ENCODE measurements at places on chromosomes 2 and 18.
A peak's percentile ranks its signal among the peaks of the same experiment; 100 is the strongest.

- no peak for DNase-seq
These were observed 153.0 kb downstream of the SEPTIN10 start for GRCh38 chr2:109460553-109461324.

DNA sequence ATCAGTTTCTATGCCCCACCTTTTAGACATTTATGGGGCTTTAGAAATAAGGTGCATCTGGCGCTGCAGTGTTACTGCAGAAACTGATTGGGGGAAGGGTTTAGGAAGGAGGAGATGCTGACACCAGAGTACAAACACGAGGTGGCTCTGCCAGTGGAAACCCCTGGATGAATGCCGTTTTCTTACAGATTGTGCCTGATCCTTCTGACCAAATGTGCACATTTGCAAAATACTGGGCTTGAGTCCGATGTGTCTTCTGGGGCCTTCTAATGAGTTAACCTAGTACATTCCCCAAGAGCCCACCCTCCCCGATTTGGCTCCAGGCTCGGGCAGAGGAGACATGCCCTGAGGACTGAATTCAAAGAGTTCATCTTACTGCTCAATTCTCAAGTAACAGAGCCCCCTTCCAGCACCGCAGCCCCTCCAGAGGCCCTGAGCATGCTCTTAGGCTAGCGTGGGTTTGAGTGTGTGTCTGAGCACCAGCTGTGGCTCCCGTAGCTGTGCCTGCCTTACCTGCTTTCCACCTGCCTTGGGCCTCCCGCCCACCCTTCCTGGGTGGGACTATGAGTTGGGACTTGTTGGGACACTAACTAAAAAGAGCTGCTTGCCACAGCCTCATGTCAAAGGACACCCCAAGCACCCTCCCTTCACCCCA, 116.7 kb upstream of the COPS8 start:
- DNase-seq: no peak

DNA sequence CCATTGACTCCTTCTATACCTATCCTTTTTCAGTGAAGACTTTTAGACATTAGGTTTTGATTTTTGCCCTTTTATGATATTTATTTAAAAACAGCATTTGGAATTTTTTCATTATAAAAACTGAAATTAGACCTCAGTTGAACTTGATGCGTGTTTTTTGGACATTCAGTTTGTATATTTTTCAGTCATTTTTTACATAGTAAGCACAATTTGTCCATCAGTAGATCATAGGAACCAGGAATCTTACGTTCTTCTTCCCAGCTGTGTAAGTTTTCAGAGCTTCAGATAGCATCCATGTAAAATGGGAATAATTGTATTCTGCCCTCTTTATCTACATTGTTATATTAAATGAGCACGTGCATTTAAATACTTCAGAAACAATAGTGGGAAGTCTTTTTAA, 109.1 kb downstream of the WDSUB1 start:
- no peak for DNase-seq

DNA sequence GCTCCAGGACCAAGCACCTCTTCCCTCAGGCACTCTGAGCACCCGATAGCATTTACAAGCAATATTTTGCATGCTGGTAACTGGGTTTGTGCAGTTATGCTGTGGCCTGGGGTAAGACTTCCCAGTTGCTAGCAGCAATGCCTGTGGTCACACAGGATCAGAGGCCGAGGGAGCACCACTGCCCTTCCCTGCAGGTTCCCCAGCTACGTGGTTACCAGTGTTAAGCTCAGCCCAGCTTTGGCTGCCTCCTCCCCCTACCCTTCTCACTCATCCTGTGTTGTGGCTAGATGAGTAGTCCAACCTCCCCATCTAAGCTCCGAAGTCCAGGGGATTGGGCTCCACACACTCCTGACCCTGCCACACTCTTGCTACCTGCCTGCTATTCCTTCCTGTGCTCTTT, 141.1 kb downstream of the CELF4 start:
- DNase-seq: no peak

DNA sequence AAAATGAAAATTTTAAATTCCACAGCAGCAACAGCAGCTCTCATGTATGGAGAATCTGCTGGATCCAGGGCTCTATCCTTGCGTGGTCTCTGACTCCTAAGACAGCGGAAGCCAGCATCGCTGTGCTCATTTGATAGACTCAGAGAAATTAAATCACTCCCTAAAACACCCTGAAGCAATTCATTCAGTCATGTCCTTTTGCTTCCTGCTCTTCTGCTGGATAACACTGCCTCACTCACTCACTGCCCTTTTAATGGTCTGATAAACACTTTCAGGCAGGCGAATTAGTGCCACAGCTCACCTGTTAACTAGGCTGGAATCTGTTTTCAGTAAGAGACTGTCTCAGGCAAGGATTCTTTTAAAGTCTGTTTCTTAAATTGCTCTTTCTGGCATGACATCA, 10.0 kb downstream of the WIPF1 start:
- DNase-seq: peak; percentile 32

DNA sequence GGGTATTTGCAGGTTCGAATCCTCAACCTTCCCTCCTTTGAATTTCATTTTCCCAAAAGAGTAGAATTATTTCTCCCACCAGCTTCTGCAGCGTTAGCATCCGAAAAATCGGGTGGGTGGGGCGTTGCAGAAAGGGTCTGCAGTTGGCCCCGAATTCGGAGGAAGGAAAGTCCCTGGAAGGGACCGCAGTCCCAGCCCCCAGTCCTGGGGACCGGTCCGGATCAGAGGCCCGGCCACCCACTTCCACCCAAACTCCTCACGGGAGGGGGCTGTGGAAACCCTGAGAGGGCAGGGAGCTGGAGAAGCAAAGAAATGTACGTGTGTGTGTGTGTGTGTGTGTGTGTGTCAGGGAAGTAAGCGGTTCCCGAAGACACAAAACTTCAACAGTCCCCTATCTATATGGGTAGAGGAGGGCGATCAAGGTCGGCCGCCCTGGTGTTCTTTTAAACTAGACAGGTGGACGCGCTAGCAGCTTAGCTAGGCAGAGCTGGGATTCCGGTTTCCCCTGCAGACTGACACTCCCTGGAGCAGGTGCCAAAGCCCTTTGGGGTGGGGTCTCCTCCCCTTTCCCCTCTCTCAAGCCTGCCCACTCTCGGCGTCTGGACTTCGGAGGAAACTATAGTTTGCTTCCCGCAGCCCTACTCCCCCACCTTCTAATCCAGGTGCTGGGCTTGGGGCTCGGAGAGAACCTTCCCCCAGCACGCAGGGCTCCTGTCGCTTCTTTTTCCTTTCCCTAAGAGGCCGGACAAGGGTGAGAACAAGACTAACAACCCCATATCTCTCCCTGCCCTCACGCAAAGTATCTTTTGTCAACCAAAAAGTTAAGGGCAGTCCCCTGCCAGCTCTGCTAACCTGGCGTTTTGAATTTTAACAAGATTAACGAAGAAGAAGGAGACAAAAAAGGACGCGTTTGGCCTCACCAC, 4.8 kb upstream of the ONECUT2 start:
- no peak for DNase-seq

DNA sequence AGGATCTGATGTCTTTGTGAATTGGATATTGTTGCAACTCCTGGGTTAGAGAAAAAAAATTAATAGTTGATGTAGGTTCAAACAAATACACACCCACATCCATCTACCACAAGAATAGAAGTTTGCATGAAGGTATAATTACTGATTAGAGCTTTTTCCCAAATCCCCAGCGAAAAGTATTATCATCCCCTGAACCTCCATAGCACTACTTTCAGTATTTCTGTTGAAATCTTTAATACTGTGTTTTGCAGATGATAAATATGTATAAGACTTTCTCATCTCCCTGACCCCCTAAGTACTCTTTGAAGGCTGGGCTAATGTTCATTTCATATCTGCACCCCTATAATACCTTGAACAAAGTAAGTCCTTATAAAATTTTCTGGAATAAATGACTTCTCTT, 6.4 kb downstream of the FN1 start:
- peak; percentile 4 for DNase-seq

- no peak for DNase-seq
These were observed 10.2 kb upstream of the CNDP1 start for GRCh38 chr18:74524097-74524496.

- DNase-seq: peak; percentile 20
These were observed 91.7 kb downstream of the KLF7 start for GRCh38 chr2:207073801-207074678.

DNA sequence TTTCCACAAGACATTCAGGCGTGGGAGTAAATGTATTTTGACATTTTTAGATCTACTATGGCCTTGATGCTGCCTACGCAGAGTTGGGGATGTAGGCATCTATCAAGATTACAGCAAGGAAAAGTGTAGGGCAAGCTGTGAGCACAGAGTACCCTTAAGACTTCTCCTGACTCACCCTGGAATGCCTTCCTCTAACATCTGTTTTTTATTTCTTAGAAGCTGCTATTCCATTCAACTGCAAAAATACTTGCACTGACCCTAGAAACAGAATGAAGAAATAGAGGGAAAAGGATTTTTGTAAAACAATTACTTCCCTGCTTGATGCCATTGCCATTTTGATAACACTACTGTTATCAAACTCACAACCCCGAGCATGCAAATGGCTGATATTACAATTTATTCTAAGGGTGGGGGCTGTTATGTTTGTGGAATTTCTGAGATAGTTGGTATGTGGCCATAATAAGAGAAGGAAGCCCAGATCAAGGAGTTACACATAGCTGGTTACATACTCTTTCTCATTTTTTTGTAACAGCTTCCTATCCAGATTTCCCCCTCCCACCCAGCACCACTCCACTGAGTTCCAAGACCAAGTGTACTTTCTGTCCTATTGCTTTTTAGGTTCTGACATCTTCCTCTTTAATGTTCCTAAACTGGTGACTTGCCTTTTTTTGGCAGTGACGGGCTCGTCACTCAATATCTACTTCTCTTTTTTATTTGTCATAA, 6.0 kb upstream of the ROCK1 start:
- peak; percentile 92 for DNase-seq

DNA sequence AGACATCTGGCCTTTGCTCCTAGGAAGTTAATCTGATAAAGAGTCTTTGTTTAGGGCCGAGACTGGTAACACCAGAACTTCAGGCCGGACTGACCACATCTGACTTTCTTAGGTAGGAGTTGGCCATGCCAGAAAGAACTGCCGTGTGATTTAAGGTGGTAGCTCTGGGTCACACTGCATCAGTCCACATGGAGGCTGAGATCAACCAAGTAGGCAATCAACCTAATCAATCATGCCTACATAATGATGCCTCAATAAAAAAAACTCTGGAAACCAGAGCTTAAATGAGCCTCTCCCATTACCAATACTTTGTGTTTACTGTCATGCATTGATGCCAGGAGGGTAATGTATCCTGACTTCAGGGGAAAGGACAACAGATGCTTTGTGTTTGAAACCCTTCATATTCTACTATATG, 44.1 kb upstream of the ORC2 start:
- DNase-seq: no peak

DNA sequence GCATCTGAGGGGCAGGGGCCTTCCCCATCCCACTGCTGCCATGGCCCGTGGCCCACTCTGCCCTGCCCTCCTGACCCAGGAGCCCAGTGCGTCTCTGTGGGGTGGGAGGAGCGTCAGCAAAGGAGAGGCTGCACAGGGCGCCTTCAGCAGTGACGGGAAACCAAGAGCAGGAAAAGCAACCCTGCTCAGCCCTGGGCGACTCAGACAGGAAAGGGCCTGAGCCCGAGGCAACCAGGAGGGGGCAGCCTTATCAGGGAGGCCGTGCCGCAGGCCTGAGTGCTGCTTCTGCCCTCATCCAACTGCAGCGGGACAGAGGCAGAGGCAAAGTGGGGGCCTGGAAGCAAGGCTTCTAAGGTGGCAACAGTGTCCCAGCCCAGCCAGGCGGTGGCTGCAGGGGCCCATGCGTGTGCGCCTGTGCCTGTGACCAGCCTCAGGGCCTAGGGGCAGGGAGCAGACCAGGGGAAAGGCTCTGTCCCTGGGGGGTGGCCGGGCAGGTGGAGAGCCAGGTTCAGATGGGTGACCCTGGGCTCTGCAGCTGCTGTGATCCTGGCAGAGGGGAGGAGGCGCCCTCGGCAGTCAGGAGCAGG, 23.3 kb upstream of the ALPI start:
- no peak for DNase-seq

GRCh38 chr2:128370468-128371247, 52.0 kb upstream of the HS6ST1 start:
- DNase-seq: no peak

- DNase-seq: peak; percentile 27
These were observed 631 bp downstream of the MORN2 start for GRCh38 chr2:38876407-38876806.

DNA sequence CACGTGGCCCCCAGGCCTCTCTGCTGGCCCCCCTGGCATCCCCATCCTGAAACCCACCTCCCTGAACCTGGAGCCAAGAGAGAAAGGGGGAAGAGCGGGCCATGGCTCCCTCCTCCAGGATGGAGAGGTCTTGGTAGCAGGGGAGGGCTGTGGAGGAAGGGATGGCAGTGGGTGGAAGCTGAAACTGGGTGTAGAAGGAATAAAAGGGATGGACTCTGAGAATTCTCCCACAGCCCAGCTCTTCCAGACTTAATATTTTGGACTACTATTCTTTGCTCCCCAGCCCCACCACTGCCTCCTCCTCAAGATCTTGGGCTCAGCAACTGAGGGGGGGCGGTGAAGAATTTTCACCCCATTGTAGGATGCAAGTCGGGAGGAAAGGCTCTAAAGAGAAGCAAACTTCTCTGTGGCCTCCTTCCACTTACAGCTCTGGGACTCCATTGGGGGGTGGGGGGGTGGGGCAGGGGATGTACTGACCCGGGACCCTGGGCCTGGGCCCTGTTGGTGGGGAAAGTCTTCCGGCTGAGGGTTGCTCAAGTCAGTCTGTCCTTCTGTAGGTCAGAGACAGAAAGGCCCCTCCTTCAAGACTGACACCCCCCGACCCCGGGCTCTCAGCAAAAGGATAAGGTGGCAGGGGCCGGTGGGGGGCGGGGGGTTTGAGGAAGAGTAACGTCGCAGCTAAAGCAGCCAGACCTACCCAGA, 501 bp downstream of the TNS1 start:
- DNase-seq: peak; percentile 57

GRCh38 chr18:73758446-73758845, 389.2 kb downstream of the FBXO15 start:
- DNase-seq: peak; percentile 53

DNA sequence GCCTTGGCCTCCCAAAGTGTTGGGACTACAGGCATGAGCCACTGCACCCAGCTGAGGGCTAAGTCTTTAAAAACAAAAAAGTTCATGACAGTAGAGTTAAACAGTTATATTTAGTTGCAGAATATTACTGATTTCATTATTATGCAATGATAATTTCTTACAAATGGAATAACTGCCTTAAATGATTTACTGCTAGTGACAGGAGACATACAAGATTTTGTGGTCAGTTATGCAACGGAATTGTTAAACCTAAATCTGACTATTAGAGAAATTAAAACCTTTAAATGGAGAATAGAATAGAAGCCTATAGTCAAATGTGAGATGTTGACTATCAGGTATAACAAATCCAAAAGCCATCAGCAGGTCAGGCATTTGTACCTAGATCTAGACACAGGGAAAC, 10.3 kb upstream of the DNAJC10 start:
- no peak for DNase-seq

Measured in GM23248 (cell line).